Stomach (tissue), 19 donors: ENCODE measurements at places on chromosomes 13 and 19.
A peak's percentile ranks its signal among the peaks of the same experiment; 100 is the strongest.

GRCh38 chr13:76210262-76210661, 574.1 kb downstream of the LMO7 start:
- no peak for DNase-seq

DNA sequence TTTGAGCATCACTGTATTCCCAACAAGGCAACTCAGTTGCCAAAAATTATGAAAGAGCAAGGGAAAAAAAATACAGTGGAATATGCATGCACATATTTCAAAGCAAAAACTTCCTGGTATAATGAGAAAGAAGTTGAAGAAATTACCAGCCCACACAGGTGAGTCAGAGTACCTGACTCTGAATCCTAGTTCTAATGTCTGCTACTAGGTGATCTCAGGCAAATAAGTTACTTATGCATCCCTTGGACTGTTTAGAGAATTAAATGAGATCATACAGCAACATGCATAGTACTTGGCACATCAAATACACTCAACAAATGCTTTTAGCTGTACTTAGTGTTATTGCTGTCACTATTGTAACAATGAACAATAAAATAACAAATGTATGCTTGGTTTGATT, 144.9 kb downstream of the MIPEP start:
- no peak for DNase-seq

DNA sequence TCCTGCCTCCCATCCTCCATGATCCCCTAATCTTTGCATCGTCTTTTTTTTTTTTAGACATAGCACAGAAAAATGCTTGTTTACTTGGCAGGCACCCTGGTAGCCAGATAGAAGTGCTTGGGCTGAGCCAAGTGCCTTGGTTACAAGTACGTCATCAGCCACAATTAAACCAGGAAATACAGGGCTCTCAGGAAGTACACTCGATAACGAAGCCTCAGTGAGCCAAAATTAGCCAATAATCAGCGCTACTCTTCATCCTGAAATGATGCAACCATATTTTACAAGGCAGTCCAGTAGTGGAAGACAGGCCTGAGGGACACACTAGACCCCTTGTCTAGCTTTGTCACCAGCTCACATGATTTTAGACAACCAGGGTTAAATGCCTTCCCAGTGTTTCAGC, 194.0 kb upstream of the NBEA start:
- no peak for DNase-seq

- no peak for DNase-seq
Measured at GRCh38 chr13:28179974-28180373, 41.6 kb downstream of the PAN3 start.

- peak; percentile 69 for DNase-seq
Measured at GRCh38 chr19:16325161-16325527, 518 bp downstream of the KLF2 start.

DNA sequence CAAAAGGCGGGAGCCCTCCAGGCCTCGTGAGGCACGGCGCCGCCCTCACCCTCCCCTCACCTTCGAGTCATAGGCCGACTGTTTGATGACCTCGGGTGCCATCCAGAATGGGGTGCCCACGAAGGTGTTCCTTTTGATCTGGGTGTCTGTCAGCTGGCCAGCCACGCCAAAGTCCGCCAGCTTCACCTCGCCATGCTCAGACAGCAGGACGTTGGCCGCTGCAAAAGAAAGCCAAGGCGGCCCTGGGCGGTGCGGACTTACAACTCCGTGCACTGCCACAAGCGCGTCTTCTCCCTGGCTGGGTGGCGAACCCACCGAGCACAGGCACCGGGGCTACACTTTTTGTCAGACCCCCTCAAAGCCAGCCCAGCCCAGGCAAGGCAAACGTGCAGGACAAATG, 102.1 kb downstream of the STK24 start:
- DNase-seq, result no peak

DNA sequence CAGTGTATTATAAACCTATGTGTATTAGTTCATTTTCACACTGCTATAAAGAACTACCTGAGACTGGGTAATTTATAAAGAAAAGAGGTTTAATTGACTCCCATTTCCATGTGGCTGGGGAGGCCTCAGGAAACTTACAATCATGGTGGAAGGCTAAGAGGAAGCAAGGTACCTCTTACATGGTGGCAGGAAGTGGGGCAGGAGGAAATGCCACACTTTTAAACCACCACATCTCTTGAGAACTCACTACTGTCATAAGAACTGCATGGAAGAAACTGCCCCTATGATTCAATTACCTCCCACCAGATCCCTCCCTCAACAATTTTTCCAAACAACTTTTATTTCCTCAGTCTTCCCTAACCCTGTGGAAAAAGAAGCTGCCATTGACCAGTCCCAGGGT, 14.5 kb upstream of the TPP2 start:
- DNase-seq, result no peak

- DNase-seq, result no peak
Measured at GRCh38 chr13:30004204-30004603, 153.8 kb upstream of the UBL3 start.

- DNase-seq, result no peak
Measured at GRCh38 chr19:32810452-32810851, 59.1 kb downstream of the SLC7A9 start.

DNA sequence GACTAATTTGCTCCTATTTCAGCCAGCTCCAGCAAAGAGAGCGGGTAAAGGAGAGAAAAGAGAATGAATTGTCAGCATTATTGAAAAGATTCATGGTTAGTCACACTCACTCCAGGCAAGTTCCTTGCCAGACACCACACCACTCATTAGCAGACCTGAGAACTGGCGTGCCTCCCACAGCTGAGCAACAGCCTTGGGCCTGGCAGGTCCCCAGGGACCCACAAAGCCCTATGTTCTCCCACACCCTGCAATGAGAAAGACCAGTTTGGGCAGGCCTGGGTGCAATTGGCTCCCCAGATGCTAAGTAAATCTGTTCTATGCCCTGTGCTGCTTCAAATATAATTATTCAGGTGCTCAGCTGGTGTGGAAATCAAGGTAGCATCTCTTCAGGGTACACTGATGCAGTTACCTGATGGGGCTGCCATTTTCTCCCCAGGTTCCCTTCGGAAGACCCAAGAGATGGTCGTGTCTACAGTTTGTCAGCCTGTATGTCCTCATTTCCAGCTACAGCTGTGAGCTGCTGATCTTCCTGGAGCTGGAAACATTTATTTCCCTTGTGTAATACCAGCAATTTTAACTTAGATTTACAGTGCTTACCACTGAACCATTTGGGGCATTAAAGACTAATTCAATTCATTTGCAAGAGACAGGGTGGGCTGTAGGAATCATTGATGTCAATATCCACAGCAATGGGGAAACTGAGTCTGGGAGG, 405.0 kb downstream of the COG6 start:
- DNase-seq, result peak; percentile 50

- no peak for DNase-seq
Measured at GRCh38 chr13:39656325-39656677, 839 bp downstream of the COG6 start.

DNA sequence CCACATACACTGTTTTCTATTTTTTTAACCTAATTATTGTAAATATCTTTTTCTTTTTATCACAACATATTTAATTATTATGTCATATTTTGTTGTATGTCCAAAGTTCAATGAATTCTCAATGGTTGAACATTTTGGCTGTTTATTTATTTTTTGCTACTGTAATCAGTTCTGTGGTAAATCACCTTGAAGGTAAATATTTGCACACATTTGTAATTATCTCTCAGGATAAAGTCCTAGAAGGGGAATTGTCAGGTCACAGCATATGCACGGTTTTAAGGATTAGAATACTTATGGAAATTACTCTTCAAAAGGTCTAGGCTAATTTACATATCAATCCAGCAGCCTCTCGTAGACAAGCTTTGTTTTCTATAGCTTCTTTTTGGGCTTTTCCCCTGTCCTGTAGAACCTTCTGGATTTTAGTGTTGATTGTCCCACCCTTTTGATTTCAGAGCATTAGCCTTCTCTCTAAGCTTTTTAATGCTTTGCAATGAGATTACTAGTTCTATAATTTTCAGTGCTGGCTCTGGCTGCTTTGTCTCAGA, 362.6 kb downstream of the KCNRG start:
- no peak for DNase-seq

DNA sequence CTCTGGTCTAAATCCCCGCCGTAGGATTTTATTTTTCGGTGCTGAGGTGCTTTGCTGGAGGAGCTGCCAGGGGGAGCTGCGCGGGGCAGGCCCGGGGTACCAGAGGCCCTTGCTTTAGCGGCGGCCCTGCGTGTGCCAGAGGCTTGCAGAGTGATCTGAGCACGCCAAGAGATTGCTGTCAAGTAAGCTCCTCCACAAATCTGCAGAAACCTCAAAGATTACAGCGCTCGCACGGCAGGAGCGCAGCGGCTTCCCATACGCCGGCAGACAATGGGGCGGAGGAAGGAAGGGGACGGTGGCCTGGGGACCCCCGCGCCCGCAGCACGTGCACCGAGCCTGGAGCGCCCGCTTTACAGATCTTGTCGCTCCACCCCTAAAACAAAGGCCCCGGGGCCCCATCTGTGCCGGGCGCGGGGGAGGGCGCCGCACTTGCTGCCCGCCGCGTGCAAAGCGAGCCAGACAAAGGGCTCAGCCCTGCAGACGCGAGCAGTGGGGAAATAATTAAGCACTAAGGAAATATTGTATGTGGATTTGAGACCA, 9.1 kb upstream of the C19orf12 start:
- DNase-seq, result no peak

GRCh38 chr13:33169273-33169980, 116.1 kb downstream of the STARD13 start:
- DNase-seq, result no peak

- no peak for DNase-seq
Measured at GRCh38 chr13:101155920-101156319, 260.4 kb downstream of the NALCN start.

GRCh38 chr13:30985637-30986205, 53.3 kb downstream of the TEX26 start:
- DNase-seq, result no peak

DNA sequence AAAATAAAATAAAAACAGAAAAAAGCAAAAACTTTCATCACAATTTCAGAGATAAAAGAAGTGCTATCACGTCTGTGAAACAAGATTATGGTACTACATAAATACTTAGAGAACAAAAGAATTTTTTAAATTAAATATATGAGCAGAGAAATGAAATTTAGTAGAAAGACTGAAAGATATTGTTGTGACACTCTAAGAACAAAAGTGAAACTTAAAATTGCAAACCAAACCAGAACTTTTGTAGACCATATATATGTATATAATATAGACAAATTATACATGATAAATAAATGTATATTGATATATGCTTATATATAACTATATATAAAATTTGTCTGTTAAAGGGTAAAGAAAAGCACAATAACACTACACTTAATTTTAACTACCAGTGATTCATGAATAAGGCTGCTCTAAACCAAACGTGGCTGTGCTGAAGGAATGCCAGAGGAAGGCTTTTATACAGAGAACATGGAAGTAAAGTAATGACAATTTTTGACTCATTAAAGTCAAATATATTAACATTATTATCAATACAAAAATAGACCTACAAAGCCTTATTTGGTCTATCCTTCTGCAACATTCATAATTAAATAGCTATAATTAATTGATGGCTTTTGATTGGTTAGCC, 1516.7 kb upstream of the PCDH20 start:
- DNase-seq, result no peak

GRCh38 chr13:22596171-22596863, 584.5 kb upstream of the SGCG start:
- DNase-seq, result no peak

DNA sequence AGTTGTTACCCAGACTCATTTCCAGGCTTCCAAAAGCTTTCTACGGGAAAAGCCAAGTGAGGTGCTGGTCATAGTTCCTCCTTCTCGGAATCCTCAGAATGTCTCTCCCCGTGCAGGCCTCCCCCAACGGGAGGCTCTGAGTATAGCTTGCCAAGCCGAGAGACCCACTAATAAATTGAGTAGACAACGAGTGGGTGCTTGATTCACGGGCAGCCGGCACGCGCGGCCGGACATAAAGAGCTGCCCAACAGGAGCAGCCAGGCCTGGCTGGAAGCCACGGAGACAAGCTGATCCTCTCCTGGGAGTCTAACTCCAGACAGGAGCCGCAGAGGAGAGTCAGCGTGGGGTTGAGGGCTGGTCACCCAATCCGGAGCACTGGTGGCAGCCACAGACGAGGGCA, 43.4 kb upstream of the MEDAG start:
- peak; percentile 67 for DNase-seq

DNA sequence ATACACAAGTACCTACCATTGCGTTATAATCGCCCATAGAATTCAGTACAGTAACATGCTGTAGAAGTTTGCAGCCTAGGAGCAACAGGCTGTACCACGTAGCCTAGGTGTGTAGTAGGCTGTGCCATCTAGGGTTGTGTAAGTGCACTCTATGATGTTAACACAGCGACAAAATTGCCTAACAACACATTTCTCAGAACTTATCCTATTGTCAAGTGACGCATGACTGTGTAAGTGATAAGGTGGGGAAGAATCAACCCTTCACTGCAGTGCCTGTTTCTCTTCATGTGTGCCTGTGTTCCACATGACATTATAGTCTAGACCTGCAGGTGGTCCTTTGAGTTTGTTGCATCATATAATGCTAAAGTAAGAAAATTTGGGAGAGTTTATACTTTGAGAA, 94.0 kb downstream of the PCDH9 start:
- DNase-seq, result no peak

DNA sequence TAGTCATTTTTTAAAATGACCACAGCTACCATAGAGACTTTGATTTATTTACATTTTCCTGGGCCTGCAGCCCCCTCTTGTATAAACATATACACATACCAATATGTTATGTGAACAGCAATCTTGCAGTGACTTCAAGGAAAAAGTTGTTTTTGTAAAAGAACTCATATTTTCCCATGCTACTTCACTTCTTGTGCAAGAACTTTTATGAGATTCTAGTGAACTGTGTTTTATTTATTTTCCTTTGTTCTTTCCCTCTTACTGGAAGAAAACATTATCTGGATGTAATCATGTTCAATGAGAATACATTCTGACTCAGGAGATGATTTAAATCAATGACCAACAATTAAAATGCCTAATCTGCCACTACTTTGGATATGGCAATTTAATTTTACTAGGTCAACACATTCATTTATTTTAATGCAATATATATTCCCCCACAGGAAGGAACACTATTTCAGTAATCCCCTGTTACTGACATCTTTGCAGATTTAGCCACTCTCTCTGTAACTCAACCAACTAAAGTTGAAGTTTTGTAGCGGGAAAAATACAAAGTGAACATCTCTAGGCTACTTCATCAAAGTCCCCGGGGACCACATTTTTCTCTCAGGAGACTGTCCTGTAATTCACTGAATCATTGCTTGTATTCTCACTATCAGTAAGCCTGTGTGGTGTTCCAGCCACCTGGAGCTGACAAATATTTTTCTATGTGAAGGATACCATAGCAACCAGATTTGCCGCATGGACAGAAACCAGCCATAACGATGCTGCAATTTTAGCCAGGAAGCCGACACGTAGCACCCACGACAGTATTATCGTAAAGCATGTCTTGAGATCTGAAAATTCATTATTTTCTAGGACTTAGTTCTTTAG, 90.5 kb downstream of the STARD13 start:
- peak; percentile 30 for DNase-seq

- DNase-seq, result no peak
Measured at GRCh38 chr13:33411312-33411711, 125.8 kb upstream of the STARD13 start.

GRCh38 chr13:104357174-104357573, 1291.0 kb upstream of the SLC10A2 start:
- DNase-seq, result peak; percentile 22
